ENCODE measurements at places on chromosomes 16 and 17.

DNA sequence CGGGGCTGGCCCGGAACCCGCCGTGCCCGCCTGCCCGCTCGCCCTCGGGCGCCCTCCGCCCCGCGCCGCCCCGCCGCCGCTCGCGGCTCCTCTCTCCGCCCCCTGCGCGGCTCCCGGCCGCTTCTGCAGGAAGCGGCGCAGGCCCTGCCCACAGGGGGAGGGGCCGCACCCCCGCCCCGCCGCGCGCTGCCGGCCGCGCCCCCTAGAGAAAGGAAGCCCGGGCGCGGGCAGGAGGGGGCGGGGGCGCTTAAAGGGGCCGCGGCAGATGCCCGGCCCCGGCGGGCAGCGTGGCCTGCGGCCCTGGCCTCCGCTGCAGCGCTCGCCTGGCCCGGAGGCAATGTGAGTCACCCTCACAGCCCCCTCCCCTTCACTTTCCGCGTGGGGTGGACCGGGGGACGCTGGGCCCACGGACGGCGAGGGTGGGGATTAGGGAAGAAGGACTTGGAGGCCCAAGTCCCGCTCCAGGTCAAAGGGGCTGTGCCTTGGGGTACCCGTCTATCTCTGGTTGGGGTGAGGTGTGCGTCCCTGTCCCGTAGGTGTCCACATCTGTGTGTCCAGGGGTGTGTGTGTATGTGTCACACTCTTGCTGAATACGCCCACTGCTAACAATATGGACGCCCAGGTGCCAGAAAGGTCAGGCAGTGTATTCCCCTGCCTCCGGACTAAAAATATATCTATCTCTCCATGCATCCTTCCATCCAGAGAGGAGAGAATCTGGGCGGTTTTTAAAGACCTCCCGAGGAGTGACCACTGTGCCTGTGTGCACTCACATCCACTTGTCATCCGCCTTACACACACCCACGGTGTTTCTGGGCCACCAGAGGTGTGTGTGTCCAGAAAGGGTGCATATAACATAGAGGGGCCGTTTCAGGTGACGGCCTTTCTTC lies at the start of gene GIT1:
TSS of gene GIT1 (minus strand) at position 125 of the 887 bp plus-strand sequence. CDS start 270 bp downstream, outside the sequence.
- DNase-seq, result peak; percentile 83

DNA sequence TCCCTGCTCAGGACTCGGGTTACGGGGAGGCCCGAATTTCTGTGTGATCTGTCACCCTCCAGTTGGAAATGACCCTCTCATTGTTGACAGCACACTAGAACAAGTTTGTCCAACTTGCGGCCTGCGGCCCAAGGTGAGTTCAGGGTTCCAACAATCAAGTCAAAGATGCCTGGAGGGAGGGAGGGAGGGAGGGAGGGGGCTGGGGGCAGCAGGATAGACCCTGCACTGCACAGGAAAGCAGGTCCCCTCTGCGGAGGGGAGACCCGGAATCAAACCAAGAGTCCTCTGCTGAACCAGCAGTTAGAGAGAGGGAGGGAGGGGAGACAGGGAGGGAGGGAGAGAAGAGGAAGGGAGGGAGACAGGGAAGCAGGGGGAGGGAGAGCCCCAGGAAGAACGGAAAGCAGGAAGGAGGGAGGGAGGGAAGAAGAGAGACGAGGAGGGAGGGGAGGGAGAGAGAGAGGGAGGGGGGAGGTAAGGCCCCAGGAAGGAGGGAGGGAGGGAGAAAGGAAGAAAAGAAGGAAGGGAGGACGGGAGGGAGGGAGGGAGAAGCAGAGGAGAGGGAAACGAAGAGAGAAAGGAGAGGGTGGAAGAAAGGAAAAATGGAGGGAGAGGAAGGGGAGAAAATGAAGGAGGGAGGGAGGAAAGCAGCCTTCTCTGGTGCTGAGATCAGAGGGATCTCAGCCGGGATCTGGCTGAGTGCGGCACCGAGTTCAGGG lies 96.7 kb upstream of the CDH5 start:
- DNase-seq, result no peak

GRCh38 chr16:34802848-34803599 lies 1343.6 kb downstream of the TP53TG3F start:
- no peak for DNase-seq

DNA sequence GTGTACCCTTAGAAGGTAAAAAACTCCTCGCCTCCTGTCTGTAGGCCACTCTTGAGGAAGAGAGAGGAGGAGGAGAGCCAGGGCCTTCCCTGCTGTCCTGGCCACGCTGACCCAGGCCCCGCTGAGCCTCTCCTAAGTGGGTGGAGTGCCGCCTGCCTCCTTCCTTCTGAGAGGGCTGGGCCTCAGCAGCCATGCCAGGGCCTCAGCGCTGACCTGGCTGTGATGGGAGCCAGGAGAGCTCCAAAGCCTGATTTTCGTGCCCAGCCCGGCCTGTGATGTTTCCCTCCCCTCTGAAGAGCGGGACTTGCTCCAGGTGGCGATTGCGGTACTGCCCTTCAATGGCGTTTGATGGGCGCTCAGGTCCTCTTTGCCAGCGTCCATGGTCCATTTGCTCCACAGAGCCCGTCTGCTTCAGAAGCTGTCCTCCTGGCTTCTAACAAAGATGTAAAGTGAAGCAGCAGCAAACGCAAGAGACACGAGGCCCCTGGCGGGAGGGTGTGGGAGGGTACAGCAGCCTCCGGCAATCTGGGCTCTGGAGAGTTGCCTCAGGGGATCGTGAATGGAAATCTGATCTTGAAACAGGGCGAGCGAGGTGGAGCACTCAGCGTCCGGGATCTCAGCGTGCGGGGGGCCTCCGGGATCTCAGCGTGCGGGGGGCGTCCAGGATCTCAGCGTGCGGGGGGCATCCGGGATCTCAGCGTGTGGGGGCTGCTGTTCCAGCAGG lies 93.5 kb downstream of the NPIPB11 start:
- no peak for DNase-seq

DNA sequence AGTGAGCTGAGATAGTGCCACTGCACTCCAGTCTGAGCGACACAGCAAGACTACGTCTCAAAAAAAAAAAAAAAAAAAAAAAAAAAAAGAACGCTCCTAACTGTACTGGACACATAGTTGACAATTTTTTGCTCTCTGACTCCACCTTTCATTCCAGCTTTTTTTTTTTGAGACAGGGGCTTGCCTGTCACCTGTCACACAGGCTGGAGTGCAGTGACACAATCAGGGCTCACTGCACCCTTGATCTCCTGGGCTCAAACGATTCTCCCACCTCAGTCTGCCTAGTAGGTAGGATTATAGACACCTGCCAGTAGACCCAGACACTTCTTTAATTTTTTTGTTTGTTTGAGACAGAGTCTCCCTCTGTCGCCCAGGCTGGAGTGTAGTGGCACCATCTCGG lies 2.6 kb upstream of the CRLF3 start:
- no peak for DNase-seq

DNA sequence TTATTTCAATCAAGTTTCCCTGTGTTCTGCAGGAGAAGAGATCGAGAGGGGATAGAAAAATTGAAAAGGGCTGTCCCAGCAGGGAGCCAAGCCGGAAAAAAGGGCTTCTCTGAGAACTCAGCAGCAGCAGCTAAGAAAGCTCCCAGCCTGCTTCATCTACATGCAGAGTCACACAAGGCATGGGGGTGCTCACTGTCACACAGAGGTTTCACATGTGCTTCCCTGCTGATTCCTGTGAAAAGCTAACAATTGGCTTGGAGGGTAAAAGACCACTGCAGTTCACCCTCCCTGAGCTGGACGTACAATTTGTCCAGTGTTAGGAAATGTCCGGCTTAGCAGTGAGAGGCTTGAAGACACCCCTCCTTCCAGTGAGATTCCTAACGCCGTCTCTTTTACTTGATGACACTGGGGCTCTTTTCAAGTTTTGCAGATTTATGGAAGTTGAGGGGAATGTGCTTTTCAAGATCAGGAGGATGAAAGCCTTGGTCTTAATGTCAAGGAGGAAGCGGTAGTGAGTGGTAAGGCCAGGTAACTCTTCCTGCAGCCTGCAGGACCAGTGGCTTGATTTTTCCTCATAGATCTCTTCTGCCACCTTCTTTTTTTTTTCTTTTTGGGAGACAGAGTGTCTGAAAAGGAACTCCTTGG lies 85.6 kb downstream of the WNT3 start:
- DNase-seq, result no peak

- DNase-seq, result no peak
These were observed 3.0 kb downstream of the SSTR5 start for GRCh38 chr16:1075546-1075945.

GRCh38 chr16:77612596-77612995 lies 109.7 kb upstream of the NUDT7 start:
- no peak for DNase-seq

- DNase-seq, result no peak
These were observed 11.8 kb downstream of the C17orf75 start for GRCh38 chr17:32330147-32330546.
